ENCODE measurements at places on chromosomes 13 and 19.

DNA sequence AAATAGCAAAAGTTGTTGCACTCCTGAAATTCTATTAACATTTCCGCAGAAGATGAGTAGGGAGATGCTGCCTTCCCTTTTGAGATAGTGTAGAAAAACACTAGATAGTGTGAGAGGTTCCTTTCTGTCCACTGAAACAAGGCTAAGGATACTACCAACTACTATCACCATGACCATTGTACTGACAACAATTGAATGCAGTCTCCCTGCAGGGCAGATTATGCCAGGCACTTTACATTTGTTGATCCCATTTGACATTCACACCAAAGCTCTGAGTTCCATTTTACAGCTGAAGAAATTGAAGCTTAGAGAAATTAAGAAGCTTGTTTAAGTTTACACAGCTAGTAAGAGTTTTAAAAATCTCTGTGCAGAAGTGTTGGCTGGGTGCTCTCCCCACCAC is 55.0 kb downstream of the CYSLTR2 start:
- DNase-seq, result no peak

GRCh38 chr19:10085641-10086590 is at the start of gene SHFL:
Gene SHFL (plus strand): TSS chr19:10086317. CDS start chr19:10086428, 111 bp downstream.
- DNase-seq, result peak; percentile 64

DNA sequence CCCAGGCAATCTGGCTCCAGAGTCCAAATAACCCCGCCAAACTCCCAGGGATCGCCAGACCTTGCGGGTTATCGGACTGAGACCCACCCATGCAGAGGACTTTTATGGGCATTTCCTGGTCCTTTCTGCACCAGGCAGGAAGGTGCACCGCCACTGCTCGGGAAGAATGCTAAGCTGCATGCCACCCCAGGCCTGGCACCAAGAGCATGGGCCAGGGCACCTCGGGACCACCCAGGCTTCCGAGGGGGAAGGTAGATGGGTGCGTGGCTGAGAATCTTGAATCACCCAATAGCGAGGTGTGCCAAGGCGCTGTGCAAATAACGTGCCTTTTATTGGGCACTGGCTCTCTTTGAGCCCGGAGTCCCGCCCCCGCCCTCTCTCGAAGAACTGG is 422 bp upstream of the ZNF575 start:
- DNase-seq, result peak; percentile 46

DNA sequence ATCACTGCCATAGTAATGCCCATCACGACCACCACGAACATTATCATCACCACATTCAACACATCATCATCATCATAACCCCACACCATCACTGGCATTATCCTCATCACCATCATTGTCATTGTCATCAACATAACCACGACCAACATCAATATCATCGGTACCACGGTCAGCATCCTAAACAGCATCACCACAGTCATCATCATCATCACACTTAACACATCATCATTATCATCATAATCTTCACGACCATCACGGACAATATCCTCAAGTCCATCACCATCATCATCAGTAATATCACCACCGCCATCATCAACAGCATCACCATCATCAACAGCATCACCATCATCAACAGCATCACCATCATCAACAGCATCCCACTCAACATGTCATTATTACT is 70.3 kb downstream of the MBD3L1 start:
- DNase-seq, result no peak

- no peak for DNase-seq
Observed at GRCh38 chr13:20684546-20684945, 19.0 kb upstream of the IL17D start.

DNA sequence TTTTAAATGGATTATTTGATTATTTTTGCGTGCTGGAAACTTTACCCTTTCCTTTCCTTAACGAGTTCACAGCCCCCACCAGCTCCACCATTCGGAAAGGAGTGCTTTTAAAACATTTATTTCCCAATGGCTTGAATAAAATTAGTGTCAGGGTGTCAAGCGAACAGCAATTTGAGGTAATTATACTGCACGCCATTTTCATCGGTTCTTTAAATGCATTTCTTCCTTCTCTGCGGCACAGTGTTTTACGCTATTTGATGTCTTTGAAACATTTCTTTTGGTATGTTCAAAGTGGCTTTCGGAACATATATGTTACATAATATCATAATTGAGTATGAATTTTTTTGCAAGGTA is 309 bp upstream of the SLITRK1 start:
- DNase-seq, result no peak

DNA sequence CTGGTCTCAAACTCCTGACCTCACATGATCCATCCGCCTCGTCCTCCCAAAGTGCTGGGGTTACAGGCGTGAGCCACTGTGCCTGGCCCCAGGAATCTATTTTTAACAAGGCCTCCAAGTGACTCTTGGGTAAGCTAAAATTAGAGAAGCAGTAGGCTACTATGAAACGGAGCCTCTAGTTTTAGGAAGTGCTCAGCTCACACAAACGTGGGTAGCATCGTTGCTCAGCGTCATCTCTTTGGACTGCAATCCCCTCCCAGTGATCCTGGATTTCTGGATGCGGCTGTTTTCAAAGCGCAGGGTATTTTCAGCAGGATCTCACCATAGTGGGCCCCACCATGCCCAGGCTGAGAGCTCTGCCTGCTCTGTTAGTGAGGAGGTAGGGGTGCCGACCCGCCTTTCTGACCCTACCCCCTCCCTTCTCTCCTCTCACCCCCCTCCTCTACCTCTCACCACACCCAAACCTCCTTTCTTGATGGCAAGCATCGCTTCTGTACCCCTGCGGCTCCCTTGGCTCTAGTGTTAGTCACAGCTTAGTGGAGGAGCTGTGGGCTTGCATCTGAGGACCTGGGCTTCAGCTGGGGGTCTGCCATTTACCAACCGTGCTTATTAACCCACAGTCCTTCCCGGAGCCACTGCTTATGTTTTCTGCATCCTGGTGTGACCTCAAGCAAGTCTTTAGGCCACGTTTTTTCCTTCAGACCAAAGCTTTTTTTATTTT is 34.2 kb downstream of the GJA3 start:
- no peak for DNase-seq

- DNase-seq, result no peak
Observed at GRCh38 chr19:14997981-14998380, 18.3 kb upstream of the SLC1A6 start.

DNA sequence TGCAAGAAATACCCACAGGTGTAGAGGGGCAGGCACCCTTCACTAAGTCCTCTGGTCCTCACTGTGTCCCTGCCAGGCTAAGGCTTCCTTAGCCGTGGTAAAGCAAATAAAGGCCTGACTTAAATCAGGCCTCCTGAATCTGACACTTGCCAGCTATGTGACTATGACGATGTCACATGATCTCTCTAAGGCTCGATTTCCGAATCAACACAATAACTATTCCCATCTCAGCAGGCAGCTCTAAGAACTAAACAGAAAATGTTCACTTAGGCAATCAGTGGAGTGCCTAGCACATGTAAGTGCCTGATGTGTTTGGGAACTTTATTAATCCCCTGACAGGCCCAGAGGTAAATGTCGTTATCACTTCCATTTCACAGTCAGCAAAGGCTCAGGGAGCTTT is 2.0 kb downstream of the ZNF550 start:
- DNase-seq, result no peak

- DNase-seq, result no peak
Observed at GRCh38 chr13:41212881-41213280, 18.5 kb upstream of the KBTBD7 start.

GRCh38 chr13:99442273-99442895 is 58.9 kb upstream of the TM9SF2 start:
- DNase-seq, result no peak

- no peak for DNase-seq
Observed at GRCh38 chr13:108226184-108226583, 8.0 kb downstream of the ABHD13 start.

All from activated CD4-positive, CD25-positive, alpha-beta regulatory T cell (primary cell).